T1000 (cell line): ENCODE measurements at places on chromosomes 1 and 21.

GRCh38 chr1:189787201-189787600 lies 690.5 kb downstream of the BRINP3 start:
- no peak for DNase-seq

DNA sequence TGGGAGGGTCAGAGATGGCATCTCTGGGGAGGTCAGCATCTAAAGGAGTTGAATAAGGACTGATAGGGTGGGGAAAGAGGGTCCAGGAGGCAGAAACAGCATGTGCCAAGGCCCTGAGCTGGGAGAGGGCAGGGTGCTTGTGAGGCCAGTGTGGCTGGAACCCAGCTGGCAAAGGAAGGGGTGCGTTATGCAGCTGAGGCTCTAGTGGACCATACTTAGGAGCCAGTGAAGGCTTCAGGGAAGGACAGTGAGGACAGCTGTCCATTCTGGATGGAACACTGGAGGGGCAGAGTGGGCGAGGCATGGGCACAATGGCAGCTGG lies 57.1 kb upstream of the RPL11 start:
- no peak for DNase-seq

DNA sequence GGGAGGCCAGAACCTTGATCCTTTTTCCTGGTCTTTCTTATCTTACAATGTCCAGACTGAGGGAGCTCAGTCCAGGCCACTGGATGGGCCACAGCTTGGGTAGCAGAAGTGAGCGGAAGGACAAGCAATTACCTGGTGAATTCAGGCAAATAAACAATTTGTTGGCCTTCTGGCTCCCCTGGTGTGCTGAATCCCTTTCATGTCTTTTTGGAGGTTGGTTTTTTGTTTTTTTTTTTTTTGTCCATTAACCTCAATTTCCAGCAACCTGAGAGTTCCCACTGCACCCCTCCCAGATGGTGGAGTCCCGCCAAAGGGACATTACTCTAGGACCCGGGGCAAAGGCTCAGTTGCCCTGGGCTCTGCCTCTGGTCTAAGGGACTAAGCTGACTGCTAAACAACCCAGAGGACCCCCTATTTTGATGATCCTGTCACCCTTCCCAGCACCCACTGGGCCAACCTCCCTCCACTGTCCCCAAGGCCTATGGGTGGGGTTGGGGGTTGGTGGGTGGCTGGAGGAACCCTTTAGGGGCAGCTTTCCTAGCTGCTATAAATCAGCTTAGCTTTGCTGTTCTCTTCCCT lies 85.5 kb downstream of the KCND3 start:
- no peak for DNase-seq

DNA sequence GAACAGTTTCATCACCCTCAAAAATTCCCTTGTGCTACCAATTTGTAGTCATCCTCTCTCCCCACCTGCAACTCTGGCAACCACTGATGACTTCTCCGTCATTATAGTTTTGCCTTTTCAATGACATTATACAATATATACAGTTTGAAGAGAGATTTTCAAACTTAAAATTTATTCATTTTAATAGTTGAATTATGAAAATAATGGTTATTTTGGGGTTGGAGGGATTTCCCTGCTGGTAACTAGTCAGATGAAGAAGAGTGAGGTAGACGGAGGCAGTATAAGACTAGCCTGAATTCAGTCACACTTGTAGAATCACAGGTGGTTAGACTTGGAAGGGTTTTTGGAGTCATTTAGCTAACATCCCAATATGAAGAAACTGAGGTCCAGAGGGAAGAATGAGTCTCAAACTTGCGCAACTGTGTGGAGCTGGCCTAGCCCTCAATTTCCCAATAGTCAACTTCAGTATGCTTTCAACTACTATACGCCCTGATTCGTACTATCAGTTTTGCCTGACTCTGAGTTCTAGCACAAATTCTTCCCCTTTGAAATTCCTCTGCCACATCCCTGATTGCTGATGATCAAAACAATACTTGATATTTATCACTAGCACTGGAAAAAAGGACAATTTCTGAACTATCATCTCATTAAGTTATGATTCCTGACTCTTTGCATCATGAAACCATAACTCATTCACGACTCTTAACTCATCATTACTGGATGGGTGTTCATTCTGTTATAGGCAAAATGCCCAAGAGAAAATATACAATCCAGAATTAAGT lies 54.2 kb downstream of the VANGL2 start:
- no peak for DNase-seq

- DNase-seq, result no peak
These were observed 95.2 kb upstream of the TNFSF4 start for GRCh38 chr1:173302366-173302765.

DNA sequence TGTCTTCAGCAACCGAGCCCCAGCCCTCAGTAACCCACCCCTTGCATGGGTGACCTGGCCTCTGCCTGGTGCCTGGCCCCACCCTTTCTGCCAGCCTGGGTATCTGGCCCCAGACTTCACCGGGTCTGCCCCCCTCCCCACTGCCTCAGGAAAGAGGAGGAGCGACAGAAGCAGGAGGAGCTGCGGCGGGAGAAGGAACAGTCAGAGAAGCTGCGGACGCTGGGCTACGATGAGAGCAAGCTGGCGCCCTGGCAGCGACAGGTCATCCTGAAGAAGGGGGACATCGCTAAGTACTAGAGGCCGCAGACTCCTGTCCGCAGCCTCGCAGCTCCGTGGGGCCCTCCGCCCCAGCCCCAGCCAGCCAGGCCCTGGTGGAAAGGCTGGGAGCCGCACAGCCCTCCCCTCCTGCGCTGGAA lies 6.1 kb downstream of the TNFRSF25 start:
- DNase-seq, result no peak

DNA sequence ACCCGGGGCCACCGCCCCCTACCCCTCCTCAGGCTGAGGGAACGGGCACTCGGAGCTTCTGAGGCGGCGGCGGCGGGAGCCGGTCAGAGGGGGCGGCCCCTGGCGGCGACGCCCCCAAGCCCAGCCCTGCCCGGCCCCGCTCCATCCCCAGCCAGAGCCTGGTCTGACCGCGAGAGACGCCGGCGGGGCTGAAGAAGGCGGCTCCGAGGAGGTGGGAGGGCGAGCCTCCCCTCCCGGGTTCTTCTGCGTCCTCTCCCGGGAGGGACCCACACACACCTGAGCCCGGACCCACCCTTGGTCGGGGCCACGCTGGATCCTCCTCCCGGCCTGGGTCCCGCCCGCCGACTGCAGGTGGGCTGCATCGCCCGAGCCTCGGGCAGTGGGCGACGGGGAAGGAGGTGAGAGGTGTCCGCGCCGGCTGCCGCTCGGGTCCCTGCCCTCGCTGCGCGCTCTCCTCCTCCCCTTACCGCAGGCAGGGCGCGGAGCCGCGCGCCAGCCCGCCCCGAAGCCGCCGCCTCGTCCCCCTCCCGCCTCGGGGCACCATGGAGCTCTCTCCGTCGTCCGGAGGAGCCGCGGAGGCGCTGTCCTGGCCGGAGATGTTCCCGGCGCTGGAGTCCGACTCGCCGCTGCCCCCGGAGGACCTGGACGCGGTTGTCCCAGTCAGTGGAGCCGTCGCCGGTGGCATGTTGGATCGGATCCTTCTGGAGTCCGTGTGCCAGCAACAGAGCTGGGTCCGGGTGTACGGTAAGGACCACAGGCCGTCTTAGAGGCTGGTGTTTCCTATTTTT lies at the start of gene RASAL2:
Gene RASAL2 (plus strand): TSS at position 154 of the 788 bp plus-strand sequence. CDS start 389 bp downstream, at position 543.
- DNase-seq, result peak; percentile 63

- no peak for DNase-seq
These were observed 115.9 kb downstream of the OMA1 start for GRCh38 chr1:58430421-58431275.

- DNase-seq, result no peak
These were observed 8.0 kb downstream of the OR2G3 start for GRCh38 chr1:247613405-247613804.

DNA sequence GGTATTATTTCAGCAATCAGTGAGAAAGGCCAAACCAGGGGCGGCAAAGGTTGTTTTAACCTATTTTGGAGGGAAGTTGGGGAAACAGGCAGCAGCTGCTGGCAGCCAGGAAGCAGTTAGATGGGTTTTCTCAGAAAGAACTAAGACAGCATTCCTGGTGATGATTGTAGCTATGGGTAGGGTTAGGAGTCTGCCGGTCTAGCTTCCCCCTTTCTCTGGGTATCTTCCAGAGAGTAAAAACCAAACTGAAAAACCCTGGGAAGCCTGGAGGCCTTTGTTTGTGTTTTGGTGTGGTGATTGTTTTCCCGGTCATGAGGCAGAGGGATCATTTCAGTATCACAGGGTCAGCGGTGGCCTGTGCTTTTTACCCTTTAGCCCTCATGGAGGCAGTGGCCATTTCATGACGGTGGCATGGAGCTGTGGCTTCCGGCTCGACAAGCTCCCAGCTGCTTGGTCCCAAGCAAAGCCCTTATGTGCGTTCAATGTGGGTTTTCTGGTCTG lies 19.5 kb upstream of the TNFRSF1B start:
- no peak for DNase-seq

GRCh38 chr1:159204161-159205141 lies at the start of gene ACKR1:
Gene ACKR1, plus strand, starts transcription at chr1:159204875. Its CDS starts 85 bp downstream, at chr1:159204960.
- DNase-seq, result no peak

DNA sequence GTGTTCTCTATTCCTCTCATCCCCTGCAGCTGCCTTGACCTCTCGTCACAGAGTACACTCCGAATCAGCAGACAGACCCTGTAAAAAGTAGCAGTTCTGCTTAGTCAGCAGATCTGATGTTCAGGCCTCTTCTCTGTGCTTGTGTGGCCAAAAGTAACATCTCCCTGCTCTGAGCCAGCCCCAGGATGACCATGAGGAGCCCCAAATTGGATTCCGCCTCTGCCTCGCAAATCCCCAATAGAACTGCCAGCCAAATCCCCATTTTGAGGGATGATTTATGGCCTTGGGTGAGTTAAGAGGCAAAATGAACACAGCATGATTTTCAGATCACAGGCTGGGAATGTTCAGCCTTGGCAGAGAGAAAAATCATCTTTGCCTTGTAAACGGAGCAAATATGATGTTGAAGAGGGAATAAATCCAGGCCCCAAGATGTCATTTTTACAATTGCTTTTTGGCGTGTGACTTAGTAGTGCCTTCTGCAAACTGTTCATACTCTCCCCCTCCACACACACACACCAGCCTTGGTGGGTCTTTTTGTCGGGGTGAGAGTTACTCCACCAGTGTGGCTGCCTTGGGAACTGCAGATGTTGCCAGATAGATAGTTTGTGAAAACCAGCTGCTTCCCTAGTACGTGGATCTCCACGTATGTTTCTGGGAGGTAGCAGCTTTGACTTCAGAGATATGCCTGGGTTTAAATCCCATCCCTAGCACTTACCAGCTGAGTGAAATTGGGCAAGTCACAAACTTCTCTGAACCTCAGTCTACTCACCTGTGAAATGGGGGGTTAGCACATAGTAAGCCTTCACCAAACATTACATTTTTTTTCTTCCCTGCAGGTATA lies 77.8 kb downstream of the MAN1C1 start:
- no peak for DNase-seq

GRCh38 chr1:20443703-20444586 lies 42.1 kb downstream of the CAMK2N1 start:
- DNase-seq, result no peak

GRCh38 chr1:110450929-110451328 lies at the start of gene PROK1:
Gene PROK1, plus strand, starts transcription at chr1:110451149. Its CDS starts 68 bp downstream, at chr1:110451217.
- DNase-seq, result no peak

GRCh38 chr1:193629875-193630274 lies 443.5 kb upstream of the B3GALT2 start:
- no peak for DNase-seq

DNA sequence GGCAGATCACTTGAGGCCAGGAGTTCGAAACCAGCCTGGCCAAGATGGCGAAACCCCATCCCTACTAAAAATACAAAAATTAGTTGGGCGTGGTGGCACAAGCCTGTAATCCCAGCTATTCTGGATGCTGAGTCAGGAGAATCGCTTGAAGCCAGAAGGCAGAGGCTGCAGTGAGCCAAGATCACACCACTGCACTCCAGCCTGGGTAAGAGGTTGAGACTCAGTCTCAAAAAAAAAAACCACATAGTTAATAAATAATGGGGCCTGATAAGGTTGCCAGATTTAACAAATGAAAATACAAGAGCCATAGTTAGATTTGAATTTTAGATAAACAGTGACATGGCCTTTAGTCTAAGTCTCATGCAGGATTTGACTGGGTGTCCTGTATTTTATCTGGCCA lies 175.7 kb downstream of the ZZZ3 start:
- DNase-seq, result no peak

DNA sequence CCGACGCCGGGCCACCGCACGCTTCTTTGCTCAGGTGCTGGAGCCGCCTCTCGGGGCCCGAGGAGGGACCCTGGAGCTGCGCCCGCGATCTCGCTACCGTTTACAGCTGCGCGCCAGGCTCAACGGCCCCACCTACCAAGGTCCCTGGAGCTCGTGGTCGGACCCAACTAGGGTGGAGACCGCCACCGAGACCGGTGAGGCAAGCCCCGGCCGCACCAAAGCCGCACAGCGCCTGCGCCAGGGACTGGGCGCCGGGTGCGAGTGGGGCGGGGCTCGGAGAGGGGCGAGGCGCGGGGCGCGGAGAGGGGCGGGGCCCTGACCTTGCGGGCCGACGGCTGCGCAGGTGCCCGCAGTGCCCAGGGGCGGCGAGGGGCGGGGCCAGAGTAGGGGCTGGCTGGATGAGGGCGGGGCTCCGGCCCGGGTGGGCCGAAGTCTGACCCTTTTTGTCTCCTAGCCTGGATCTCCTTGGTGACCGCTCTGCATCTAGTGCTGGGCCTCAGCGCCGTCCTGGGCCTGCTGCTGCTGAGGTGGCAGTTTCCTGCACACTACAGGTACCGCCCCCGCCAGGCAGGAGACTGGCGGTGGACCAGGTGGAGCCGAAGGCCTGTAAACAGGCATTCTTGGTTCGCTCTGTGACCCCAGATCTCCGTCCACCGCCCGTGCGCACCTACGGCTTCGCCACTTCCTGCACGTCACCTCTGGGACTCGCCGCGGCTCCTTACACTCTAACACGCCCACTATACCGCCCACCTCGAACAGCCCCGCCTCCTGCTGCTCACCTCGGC lies 9.8 kb upstream of the CDC20 start:
- DNase-seq, result peak; percentile 23
